ENCODE measurements at places on chromosomes 7 and 10. TPM values are rescaled to one million over a fixed set of nuclear protein-coding genes. Genes with fewer than 3 reads are reported as not detected.

The GNGT1 gene
- not detected for total RNA-seq

The PAX4 gene
- not detected for total RNA-seq

The DGKI gene
- total RNA-seq: 2.9 TPM

The TMEM273 gene
- 38.9 TPM for total RNA-seq

The ATP6V0A4 gene
- not detected for total RNA-seq

The GDF2 gene
- not detected for total RNA-seq

- peak overlapping the region; percentile 57 for H3K27ac ChIP-seq
- H3K4me3 ChIP-seq: no peak overlapping the region
- no peak for DNase-seq
Measured at GRCh38 chr7:159042581-159043101, 102.0 kb downstream of the VIPR2 start.

- peak; percentile 73 for DNase-seq
- H3K27me3 ChIP-seq: no peaks in the 10 kb centered on the region
- peaks cover 23% of the 10 kb centered on the region for H3K4me1 ChIP-seq
- H3K36me3 ChIP-seq: no peaks in the 10 kb centered on the region
Measured at GRCh38 chr7:5677538-5678294, 103.7 kb downstream of the RNF216 start.

DNA sequence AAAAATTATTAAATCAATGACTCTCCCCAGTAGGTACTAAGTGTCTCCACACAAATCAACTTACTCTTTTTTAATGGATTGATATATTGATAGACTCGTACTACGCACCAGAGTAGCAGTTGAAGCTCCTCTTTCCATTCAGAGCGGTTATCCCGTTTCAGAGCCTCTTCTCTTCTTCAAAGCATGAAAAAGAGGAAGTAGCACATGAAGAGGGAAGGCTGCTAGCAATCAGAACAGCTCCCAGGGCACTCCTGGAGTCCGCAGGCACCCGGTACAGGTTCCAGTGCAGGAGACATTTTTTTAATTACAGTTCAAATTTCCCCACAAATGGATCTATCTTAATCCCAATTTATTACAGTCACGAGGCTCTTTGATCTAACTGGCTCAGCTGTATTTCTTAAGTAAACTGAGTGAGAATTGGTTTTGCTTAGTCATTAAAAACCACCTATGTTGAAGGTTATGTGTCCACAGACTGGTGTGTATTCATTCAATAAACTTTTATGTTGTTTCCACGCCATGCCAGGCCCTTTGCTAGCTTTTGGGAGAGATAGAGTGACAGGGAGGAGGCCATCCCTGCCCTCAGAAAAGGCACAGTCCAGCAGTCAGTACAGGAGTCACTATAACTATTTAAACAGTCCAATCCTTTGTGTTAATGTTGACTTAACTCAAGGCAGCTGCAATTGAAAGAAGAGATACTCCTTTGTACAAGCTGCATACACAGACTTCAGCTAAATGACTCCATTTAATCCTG lies 32.1 kb upstream of the CALN1 start:
- H3K4me1 ChIP-seq: no peaks in the 10 kb centered on the region
- no peaks in the 10 kb centered on the region for H3K27me3 ChIP-seq
- H3K4me3 ChIP-seq: no peak overlapping the region
- H3K36me3 ChIP-seq: no peaks in the 10 kb centered on the region

DNA sequence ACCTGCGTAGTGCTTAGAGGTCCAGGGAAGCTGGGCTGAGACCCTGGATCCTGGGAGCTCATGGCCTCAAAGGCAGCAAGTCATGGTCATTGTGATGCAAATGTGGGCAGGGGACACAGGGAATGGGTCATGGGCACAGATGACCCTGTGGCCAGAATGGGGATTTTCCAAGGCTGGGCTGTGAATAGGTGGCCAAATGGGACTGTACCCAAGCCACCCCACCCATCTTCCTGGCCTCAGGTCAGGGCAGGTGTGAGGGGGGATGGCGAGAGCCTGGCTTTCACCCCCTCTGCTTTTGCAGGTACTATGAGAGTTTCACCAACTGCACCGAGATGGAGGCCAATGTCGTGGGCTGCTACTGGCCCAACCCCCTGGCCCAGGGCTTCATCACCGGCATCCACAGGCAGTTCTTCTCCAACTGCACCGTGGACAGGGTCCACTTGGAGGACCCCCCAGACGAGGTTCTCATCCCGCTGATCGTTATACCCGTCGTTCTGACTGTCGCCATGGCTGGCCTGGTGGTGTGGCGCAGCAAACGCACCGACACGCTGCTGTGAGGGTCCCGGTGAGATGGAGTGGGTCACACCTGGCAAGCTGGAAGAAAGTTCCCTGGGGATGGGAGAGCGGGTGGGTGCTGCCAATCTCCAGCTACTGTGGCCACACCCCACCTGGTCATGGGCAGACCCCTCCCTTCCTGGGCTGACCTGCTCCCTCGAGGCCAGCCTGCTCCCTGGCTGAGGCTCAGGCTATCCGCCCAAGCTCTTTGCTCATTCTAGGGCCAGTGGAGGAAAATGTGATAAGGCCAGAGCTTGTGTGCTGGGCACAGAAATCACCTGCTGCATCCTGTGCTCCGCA lies 25.5 kb downstream of the RAMP3 start:
- peak; percentile 10 for DNase-seq
- no peak overlapping the region for H3K27ac ChIP-seq
- no peak overlapping the region for H3K4me3 ChIP-seq
- H3K27me3 ChIP-seq: no peaks in the 10 kb centered on the region

- DNase-seq: no peak
- no peak overlapping the region for H3K4me3 ChIP-seq
- no peaks in the 10 kb centered on the region for H3K4me1 ChIP-seq
- no peak overlapping the region for H3K27ac ChIP-seq
Measured at GRCh38 chr10:58516671-58517070, 4.0 kb downstream of the BICC1 start.

- no peak overlapping the region for H3K4me3 ChIP-seq
- H3K4me1 ChIP-seq: no peaks in the 10 kb centered on the region
- H3K27me3 ChIP-seq: no peaks in the 10 kb centered on the region
- H3K27ac ChIP-seq: no peak overlapping the region
- no peaks in the 10 kb centered on the region for H3K36me3 ChIP-seq
- no peak for DNase-seq
Measured at GRCh38 chr7:27140126-27140857, 3.2 kb downstream of the HOXA5 start.

DNA sequence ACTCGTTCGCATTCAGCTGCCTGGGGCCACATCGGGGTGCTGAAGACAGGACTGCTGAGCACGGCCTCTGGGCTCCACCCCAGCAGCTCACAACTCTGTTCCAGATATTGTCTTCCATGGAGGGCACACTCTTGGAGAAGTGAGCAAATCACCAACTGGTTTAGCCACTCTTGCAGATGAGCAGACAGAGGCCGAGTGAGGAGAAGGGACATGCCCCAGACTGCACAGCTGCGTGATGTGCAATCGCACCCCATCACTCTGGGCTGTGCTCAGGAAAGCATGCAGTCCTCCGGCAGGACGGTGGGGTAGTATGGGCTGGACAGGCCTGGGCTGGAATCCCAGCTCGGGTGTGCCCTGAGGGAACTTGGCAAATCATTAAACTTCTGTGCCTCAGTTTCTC lies 111.6 kb downstream of the FAM53B start:
- no peaks in the 10 kb centered on the region for H3K36me3 ChIP-seq
- no peak for DNase-seq
- H3K27ac ChIP-seq: peak overlapping the region; percentile 33
- peaks cover 16% of the 10 kb centered on the region for H3K4me1 ChIP-seq
- no peak overlapping the region for H3K4me3 ChIP-seq
- no peaks in the 10 kb centered on the region for H3K27me3 ChIP-seq

DNA sequence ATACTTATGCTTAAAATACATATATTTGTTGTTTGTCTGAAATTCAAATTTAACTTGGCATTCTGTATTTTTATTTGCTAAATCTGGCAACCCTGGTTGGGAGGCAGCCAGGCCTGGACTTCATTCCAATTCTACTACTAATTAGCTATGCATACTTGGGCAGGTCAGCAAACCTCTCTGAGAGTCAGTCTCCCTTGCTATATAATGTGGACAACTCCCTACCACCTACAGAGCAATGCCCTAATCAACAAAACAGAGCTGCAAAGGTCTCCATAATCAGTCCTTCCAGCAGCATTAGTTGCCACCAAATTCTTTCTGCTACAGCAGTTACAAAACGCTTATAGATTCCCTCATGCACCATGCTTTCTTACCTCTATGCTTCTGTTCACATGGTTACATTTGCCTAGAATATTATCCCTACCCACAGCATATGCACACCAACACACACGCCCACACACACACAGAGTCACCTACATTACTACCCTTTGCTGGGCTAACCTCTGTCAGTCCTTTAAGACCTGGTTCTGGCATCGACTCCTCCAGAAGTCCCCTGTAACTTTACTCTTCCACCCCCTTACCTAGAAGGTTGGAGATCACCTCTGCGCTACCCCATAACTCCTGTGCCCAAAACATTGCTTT lies 188.7 kb downstream of the FGFR2 start:
- H3K27ac ChIP-seq: no peak overlapping the region
- no peaks in the 10 kb centered on the region for H3K4me1 ChIP-seq
- no peaks in the 10 kb centered on the region for H3K36me3 ChIP-seq
- no peaks in the 10 kb centered on the region for H3K27me3 ChIP-seq
- DNase-seq: no peak

DNA sequence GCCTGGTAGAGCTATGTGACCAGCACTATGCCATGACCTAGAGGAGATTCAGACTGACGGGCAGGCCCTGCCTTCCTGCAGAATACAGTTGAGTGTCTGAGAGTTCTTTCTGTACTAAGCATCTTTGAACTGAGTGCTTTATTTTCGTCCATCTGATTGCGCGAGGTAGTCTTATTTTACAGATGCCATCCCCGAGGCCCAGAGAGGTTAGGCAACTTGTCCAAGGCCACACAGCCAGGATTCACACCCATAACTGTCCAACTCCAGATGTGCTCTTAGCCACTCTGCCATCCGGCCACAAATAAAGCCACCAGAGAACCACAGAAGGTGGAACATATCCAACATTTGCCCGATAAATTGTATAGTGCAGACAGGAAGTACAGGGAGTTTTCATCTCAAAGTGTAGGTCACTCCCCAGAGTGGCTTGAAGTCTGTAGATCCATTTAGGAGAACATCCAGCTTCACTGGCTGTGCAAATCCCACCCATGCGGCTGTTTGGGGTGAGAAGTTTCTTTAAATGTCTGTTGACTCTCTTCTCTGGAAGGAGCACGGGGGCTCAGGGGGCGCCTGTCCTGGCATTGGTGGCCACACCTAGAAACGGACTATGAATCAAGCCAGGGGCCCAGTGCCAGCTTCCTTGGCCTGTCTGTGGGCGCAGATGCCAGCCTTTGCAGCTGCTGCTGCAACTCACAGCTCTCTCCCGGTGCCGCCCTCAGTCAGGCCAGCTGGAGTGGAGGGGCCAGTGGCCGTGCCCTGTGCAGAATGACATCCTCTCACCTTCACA lies 11.1 kb downstream of the CHST3 start:
- peaks cover 26% of the 10 kb centered on the region for H3K4me1 ChIP-seq
- H3K36me3 ChIP-seq: no peaks in the 10 kb centered on the region
- H3K27ac ChIP-seq: peak overlapping the region; percentile 68
- no peak for DNase-seq
- H3K4me3 ChIP-seq: no peak overlapping the region
- no peaks in the 10 kb centered on the region for H3K27me3 ChIP-seq

GRCh38 chr7:157494506-157495176 lies 157.8 kb downstream of the DNAJB6 start:
- H3K27me3 ChIP-seq: no peaks in the 10 kb centered on the region
- H3K36me3 ChIP-seq: no peaks in the 10 kb centered on the region
- no peaks in the 10 kb centered on the region for H3K4me1 ChIP-seq
- H3K27ac ChIP-seq: no peak overlapping the region

- no peak overlapping the region for H3K27ac ChIP-seq
- no peaks in the 10 kb centered on the region for H3K27me3 ChIP-seq
- DNase-seq: no peak
- no peak overlapping the region for H3K4me3 ChIP-seq
- peaks cover 1% of the 10 kb centered on the region for H3K36me3 ChIP-seq
Measured at GRCh38 chr7:141754939-141755338, 9.0 kb upstream of the TAS2R3 start.

- H3K27me3 ChIP-seq: no peaks in the 10 kb centered on the region
- no peak overlapping the region for H3K4me3 ChIP-seq
- no peaks in the 10 kb centered on the region for H3K36me3 ChIP-seq
- DNase-seq: no peak
Measured at GRCh38 chr7:30420662-30421061, 57.9 kb downstream of the NOD1 start.

DNA sequence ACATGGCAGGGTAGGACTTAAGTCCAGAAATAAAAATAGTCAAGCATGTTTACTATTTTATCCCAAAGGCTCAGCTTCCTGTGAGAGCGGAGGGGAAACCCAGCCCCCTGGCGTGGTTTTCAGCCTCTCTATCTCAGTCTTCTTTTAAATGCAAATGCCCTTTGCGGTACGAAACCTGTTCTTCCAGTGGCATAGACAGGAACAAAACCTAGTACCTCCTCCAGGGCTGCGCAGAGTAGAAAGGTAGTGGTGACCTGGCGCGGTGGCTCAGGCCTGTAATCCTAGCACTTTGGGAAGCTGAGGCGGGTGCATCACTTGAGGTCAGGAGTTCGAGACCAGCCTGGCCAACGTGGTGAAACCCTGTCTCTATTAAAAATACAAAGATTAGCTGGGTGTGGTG lies 181.3 kb upstream of the FOXK1 start:
- DNase-seq: no peak
- no peak overlapping the region for H3K4me3 ChIP-seq
- H3K4me1 ChIP-seq: no peaks in the 10 kb centered on the region
- H3K27me3 ChIP-seq: no peaks in the 10 kb centered on the region

GRCh38 chr10:75655791-75656451 lies 224.5 kb downstream of the LRMDA start:
- peak; percentile 45 for DNase-seq
- H3K27ac ChIP-seq: peak overlapping the region; percentile 58
- H3K4me3 ChIP-seq: no peak overlapping the region
- no peaks in the 10 kb centered on the region for H3K36me3 ChIP-seq
- no peaks in the 10 kb centered on the region for H3K4me1 ChIP-seq

DNA sequence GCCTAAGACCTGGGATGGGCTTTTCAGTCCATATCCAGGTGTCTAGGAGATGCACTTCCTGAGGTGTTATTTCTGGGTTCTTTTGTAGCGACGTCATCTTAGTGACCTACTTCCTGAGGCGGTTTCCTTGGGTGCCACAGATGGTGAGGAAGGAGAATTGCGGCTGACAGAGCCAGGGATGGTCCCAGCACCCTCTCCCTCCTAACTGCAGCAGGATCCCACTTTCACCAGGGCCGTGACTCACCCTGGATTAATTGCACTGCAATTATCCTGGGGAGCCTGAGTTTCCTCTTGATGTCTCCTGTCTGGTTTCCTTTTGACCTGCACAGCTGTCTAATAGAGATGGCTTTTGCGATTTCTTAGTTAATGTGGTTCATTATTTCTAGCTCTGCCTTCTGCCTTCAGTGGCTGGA lies 271.7 kb downstream of the TCF7L2 start:
- H3K27ac ChIP-seq: no peak overlapping the region
- H3K27me3 ChIP-seq: no peaks in the 10 kb centered on the region
- no peak overlapping the region for H3K4me3 ChIP-seq
- H3K36me3 ChIP-seq: no peaks in the 10 kb centered on the region
- no peak for DNase-seq
- no peaks in the 10 kb centered on the region for H3K4me1 ChIP-seq

Measured in uterus (tissue), 4 donors.